Tibial nerve (tissue), 4 donors: ENCODE measurements at places on chromosomes 3 and 15. TPM values are rescaled to one million over a fixed set of nuclear protein-coding genes. Genes with fewer than 3 reads are reported as not detected.

GRCh38 chr3:33194303-33194702 lies 24.3 kb downstream of the SUSD5 start:
- no peaks in the 10 kb centered on the region for H3K36me3 ChIP-seq
- H3K4me3 ChIP-seq = no peak overlapping the region
- DNase-seq = no peak
- no peaks in the 10 kb centered on the region for H3K27me3 ChIP-seq

The DZIP1L gene
- 41.5 TPM for total RNA-seq

DNA sequence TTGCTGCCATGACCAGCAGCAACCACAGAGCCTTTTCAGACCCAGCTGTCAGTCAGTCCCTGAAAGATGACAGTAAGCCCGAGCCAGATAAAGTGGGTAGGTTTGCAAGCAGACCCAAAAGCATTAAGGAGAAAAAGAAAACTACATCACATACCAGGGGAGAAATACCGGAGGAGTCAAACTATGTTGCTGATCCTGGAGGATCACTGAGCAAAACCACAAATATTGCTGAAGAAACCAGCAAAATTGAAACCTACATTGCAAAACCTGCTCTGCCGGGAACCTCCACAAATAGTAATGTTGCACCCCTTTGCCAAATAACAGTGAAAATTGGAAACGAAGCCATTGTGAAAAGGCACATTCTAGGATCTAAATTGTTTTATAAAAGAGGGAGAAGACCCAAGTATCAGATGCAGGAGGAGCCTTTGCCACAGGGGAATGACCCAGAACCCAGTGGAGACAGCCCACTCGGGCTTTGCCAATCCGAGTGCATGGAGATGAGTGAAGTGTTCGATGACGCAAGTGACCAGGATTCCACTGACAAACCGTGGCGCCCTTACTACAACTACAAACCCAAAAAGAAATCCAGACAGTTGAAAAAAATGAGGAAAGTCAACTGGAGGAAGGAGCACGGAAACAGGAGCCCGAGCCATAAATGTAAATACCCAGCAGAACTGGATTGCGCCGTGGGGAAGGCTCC lies 42.1 kb upstream of the RASA2 start:
- peaks cover 25% of the 10 kb centered on the region for H3K4me1 ChIP-seq
- no peak for DNase-seq
- no peak overlapping the region for H3K27ac ChIP-seq

- H3K27me3 ChIP-seq = no peaks in the 10 kb centered on the region
- H3K36me3 ChIP-seq = no peaks in the 10 kb centered on the region
- H3K27ac ChIP-seq = no peak overlapping the region
- H3K4me1 ChIP-seq = peaks cover 5% of the 10 kb centered on the region
- DNase-seq = no peak
- no peak overlapping the region for H3K4me3 ChIP-seq
These were observed 10.3 kb downstream of the TM4SF1 start for GRCh38 chr3:149366941-149367840.

DNA sequence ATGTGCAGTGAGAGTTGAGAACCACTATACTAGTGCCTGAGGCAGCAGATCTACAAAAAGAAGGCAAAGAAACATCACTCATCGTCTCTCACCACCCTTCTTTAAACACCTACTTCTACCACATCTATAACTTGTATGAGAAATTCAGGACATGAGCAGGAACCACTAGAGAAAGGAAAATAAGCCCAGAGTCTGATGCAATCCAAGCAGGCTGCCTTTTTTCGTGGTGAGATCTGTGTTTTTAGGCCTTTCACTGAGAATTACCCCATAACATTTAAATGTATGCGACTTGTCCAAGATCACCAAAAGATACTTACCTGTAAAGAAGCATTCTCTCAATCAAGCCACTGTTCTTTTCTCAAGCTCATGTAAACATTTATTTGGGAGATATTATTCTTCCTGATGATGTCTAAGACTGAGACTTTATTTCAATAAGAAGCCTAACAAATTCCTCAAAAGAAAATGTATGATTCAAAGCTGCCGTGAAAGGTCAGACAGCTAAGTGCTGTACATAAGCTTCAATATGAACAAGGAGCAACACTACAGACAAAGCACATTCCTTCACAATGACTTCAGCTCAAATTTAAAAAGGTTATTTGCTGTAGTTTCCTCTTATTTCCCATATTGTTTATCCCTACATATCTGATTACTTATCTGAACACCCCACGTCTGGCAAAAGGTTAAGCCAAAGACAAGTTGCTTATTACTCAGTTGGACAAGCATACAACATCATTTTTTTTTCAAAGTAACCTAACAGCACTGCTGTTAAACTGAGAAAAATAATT lies 16.5 kb downstream of the SPICE1 start:
- H3K27ac ChIP-seq = no peak overlapping the region
- H3K36me3 ChIP-seq = peaks cover 26% of the 10 kb centered on the region
- H3K4me1 ChIP-seq = no peaks in the 10 kb centered on the region

DNA sequence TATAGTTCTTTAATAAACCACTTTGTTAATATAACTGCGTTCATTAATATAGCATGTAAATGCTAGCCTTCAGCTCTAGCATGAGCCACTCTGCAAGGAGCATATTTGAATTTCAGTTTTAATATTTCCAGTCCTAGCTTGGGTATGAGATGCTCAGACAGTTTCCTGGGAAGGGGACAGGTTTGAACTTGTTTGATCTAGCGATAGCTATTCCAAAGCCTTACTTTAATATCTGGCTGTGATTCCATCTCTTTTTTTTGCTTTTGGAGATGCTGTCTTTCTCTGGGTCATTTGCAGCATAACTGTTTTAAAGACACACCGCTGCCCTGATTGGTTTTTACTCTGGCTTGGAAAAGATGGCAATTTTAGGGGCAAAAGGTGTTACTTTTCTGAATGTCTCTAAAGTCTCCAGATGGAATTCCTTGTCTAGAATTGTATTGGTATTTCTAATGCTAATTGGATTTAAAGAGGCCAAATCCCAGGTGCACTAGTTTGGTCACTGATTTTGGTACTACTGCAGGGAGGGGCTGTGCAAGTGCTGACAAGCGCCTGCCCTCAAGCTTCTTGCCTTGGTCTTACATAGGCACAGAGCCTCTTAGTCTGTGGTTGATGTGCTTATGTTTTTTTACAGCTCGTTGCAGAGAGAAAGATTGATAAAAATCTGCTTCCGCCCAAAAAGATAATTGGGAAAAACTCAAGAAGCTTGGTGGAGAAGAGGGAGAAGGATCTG lies 2.8 kb downstream of the NISCH start:
- DNase-seq = no peak
- H3K4me1 ChIP-seq = peaks cover 52% of the 10 kb centered on the region
- no peak overlapping the region for H3K27ac ChIP-seq
- no peak overlapping the region for H3K4me3 ChIP-seq
- peaks cover 59% of the 10 kb centered on the region for H3K36me3 ChIP-seq

The GPR62 gene
- 0.87 TPM for total RNA-seq

The MELTF gene
- 7.3 TPM for total RNA-seq

DNA sequence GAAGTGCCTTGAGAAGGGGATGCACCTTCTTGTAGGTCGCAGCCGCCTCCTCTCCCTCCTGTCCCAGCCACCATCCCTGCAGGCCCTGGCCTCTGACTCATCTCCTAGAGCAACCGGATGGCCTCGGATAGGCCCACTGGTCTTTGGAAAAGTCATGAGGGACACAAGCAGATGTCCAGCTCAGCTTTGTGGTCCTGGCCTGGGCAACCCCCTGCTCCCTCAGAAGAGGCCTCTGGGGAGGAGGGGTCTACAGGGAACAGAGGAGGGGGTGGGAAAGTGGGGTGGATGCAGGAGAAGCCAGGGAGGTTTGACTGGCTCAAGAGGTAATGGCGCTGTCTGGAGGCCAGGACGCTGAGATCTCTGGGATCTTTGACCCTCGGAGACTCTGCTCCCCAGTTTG lies 259.2 kb upstream of the TLE3 start:
- no peak overlapping the region for H3K4me3 ChIP-seq
- no peak overlapping the region for H3K27ac ChIP-seq
- no peaks in the 10 kb centered on the region for H3K36me3 ChIP-seq
- DNase-seq = no peak
- no peaks in the 10 kb centered on the region for H3K27me3 ChIP-seq
- H3K4me1 ChIP-seq = no peaks in the 10 kb centered on the region

GRCh38 chr3:140351466-140351865 lies 326.4 kb upstream of the TRIM42 start:
- H3K4me3 ChIP-seq = no peak overlapping the region
- H3K27me3 ChIP-seq = no peaks in the 10 kb centered on the region
- no peaks in the 10 kb centered on the region for H3K4me1 ChIP-seq

GRCh38 chr3:155217591-155217990 lies 75.9 kb downstream of the STRIT1 start:
- H3K4me1 ChIP-seq = no peaks in the 10 kb centered on the region
- H3K27ac ChIP-seq = no peak overlapping the region
- DNase-seq = no peak
- no peaks in the 10 kb centered on the region for H3K36me3 ChIP-seq
- no peak overlapping the region for H3K4me3 ChIP-seq

The CP gene
- total RNA-seq = 46.3 TPM

The CHP1 gene
- 168 TPM for total RNA-seq

The MORC1 gene
- total RNA-seq = not detected

- no peaks in the 10 kb centered on the region for H3K36me3 ChIP-seq
- H3K27ac ChIP-seq = peak within 1 kb of the TSS; percentile 69
- H3K4me3 ChIP-seq = no peak within 1 kb of the TSS
- no peaks in the 10 kb centered on the region for H3K4me1 ChIP-seq
These were observed at the start of gene ANKUB1 for GRCh38 chr3:149792452-149793270. Gene ANKUB1 (minus strand): TSS chr3:149792554. CDS start chr3:149792366, 188 bp downstream.

The KLHL40 gene
- total RNA-seq = not detected

The PLCH1 gene
- 7.0 TPM for total RNA-seq

The TRIM42 gene
- not detected for total RNA-seq

DNA sequence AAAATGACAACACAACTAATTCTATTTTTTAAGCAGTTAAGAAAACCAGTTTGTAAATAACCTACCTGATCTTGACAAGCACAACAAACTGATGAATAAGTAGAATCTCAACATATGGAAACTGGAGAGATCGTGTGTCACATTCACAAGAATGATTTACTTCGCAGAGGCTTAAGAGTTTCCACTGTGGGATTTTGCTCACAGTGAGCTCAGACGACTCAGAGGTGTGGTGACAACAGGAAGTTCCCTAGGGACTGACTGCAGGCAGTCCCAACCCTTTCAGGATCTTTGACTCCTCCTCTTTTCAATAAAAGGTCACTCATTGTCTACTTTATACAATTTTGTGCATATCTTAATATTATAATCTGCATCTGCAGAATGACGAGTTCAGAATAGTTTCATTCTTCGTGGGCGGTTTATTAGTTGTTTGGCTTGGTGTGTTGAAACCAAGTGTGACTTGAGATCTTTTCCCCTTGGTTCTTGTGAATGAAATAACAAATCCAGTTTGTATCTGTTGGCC lies at the start of gene LIPH:
Gene LIPH (minus strand): TSS at position 231 of the 520 bp plus-strand sequence. CDS start 117 bp downstream, at position 114.
- no peak for DNase-seq
- H3K36me3 ChIP-seq = no peaks in the 10 kb centered on the region
- H3K27ac ChIP-seq = no peak within 1 kb of the TSS
- peaks cover 16% of the 10 kb centered on the region for H3K4me1 ChIP-seq
- no peaks in the 10 kb centered on the region for H3K27me3 ChIP-seq
